ENCODE measurements at places on chromosomes 2 and 18. TPM values are rescaled to one million over a fixed set of nuclear protein-coding genes. Genes with fewer than 3 reads are reported as not detected.

The TTC32 gene
- 12.6 TPM for total RNA-seq

The SERPINB4 gene
- total RNA-seq, result not detected

The RESP18 gene
- total RNA-seq, result not detected

The BIN1 gene
- 39.7 TPM for total RNA-seq

The NPPC gene
- total RNA-seq, result not detected

The EML6 gene
- total RNA-seq, result under 0.01 TPM

The NCKAP5 gene
- total RNA-seq, result not detected

The CCBE1 gene
- 30.1 TPM for total RNA-seq

The CD8B2 gene
- total RNA-seq, result not detected

The CCT7 gene
- 378 TPM for total RNA-seq

All from cardiac atrium fibroblast (primary cell).